ENCODE measurements at places on chromosomes 1 and 21.
A peak's percentile ranks its signal among the peaks of the same experiment; 100 is the strongest.

DNA sequence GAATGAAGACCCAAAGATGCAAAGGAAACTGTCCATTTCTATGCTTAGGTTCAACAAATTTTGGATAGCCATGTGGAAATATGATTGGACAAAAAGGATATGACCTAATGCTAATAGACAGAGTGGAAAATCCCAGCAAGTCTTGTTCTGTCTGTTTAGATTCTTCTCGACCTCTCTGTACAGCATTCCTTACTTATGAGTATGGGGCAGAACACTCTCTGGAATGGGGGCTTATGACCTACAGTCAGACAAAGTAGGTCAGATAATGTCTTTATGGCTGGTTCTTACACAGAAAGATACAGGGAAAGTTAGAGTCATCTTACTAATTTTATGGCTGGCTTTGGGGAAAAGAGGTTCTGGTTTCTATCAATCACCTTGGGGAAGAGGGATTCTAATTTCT lies 2.8 kb downstream of the GCSAML start:
- no peak for DNase-seq

GRCh38 chr1:181779343-181779742 lies 282.2 kb downstream of the ZNF648 start:
- no peak for DNase-seq

DNA sequence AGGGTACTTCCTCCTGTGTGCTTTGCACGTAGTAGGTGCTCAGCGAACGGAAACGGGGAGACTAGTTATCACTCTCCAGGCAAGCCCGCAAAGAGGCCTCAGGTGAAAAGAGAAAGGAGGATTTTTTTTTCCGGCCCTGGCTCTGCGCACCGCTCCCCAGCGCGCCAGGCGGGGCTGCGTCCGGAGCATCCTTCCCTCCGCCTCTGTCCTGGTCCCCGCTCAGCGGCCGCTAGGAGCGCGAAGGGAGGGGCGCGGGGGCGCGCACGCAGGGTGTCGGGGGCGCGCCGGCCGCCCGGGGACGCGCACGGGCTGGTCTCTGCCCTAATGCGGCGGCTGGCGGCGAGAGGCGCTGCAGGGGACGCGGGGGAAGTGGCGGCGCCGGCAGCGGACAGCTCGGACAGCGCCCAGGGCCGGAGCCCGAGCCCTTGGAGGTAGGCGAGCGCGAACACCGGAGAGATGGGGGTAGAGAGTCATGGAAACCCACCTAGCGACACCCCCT lies 42.3 kb upstream of the NFASC start:
- peak; percentile 88 for DNase-seq

GRCh38 chr1:119332622-119333021 lies 36.0 kb upstream of the HAO2 start:
- DNase-seq, result no peak

- DNase-seq, result no peak
Observed at GRCh38 chr21:29343519-29343918, 44.8 kb downstream of the BACH1 start.

DNA sequence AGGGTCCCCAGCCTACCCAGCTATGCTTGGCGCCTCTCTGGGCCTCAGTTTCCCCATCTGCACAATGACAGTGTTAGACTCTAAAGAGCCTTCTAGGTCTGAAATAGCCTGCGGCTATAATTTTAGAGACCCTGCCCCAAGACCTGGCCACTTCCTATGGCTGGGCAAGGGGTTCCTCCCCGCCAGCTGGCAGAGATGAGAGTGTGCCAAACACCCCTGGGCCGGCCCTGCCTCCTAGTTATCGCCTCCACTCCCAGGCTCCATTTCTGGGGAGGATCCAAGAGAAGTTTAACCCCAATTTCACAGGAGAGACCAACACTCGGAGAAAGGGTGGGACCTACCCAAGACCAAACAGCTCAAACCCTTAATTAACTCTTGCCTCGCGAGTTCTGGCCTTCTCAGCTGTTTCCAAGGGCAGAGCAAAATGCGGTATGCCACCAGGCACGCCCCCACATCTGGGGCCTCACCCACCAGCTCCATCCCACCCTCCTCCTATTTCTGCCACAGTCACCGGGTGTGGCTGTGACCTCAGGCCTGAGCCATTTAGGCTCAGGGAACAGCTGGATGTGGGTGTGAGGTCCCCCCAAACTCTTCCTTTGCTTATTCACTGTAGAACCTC lies 35.7 kb downstream of the TTC39A start:
- no peak for DNase-seq

DNA sequence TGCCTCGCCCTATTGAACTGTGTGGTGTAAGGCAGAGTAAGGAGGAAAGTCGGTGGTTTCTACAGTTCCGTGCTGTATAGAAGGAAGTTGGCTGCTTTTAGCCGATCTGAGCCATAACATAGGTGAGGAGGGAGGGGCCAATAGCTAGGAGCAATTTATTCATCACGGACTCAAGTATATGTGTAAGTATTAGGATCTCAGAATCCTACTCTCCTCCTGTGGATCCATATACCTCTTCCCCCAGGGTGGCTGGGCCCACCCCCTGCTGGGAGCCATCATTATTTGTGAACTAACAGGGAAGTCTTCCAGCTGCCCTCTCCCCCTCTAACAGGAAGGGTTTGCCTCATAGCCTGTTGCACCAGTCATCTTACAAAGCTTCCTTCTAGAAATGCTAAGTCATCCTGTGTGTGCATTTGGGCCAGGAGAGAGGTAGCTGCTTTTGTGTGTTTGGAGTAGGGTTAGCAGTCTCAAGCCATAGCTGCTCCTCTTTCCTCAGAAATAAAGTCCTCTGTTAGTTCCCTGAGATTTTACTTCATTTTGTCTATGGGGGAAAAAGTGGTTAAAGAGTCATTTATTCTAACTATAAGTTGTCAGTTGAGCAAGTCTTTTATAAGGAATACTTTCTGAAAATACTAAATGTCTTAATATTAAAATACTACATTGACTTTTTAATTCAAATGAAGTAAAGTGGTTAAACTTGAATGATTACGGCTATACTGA lies 14.9 kb upstream of the CENPS start:
- no peak for DNase-seq

DNA sequence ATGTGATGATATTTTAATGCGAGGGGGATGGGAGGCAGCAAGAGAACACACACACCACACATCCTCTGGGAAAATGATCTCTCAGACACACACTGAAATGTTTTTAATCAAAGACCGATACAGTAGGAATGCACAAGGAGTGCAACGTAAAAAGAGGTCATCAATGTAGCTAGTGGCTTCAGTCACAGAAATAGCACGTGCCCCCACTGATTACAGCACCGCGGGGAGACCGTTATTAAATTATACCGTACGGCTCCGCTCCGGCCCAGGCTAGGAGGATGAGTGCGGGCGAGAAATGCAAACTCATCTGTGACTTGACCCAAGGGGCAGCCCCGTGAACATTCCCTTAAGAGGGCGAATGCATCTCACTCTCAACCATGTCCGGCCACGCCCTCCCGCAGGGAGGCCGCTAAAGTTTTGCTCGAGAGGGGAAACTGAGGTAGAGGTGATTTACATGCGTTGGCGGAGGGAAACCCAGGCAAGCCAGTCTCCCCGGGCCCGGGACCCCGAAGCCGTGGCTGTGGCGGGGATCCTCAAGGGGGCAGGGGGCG lies 552 bp downstream of the UBR4 start:
- no peak for DNase-seq

- no peak for DNase-seq
Observed at GRCh38 chr1:147630447-147630846, 39.9 kb downstream of the ACP6 start.

- no peak for DNase-seq
Observed at GRCh38 chr1:192224396-192224795, 66.1 kb downstream of the RGS18 start.

- no peak for DNase-seq
Observed at GRCh38 chr1:151504252-151504651, 6.9 kb upstream of the CGN start.

- DNase-seq, result no peak
Observed at GRCh38 chr1:189986516-189986915, 491.1 kb downstream of the BRINP3 start.

DNA sequence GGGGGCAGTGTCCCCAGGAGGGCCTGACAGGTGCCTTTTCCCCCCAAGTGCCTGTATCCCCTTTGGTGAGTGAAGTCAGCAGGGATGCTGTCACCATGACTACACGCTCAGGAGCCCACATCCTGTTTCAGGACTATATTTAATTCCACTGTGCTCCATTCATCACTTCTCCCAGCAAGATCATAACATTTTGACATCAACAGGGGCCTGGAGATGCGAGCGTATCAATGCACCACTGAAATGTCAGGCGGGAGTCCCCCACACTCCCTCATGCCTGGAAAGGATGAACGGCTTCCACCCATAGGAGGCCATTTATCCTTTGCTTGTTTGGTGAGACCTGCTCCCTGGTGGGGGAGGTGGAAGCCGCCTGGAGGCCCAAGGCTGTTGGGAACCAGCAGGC lies 119.1 kb downstream of the PTPRU start:
- DNase-seq, result no peak

- no peak for DNase-seq
Observed at GRCh38 chr1:203202431-203203245, 16.1 kb upstream of the CHI3L1 start.

- no peak for DNase-seq
Observed at GRCh38 chr1:247185667-247186066, 13.8 kb upstream of the ZNF124 start.

DNA sequence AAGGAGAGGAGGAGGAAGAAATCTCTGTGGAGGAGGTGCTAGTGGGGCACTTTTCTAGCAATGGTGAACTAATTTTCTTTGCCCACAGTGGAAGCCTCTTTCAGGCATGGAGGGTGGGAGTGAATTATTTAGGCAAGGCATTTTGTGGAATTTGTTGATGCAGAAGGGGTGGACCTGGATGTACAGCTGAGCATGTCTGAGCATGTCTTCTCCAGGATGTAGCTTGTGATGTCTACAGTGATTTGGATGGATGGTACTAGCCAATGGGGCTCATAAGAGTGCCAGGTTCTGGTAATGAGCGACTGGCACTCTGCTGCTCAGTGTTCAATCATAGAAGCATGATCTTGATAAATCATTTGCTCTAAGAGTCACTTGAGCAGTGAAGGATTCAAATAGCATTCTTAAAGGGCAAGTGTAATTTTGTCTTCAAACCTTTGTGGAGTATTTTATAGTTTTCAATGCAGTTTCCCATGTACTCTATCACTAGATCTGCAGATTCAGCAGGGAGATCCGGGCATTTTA lies 153.9 kb upstream of the LMO4 start:
- DNase-seq, result no peak

DNA sequence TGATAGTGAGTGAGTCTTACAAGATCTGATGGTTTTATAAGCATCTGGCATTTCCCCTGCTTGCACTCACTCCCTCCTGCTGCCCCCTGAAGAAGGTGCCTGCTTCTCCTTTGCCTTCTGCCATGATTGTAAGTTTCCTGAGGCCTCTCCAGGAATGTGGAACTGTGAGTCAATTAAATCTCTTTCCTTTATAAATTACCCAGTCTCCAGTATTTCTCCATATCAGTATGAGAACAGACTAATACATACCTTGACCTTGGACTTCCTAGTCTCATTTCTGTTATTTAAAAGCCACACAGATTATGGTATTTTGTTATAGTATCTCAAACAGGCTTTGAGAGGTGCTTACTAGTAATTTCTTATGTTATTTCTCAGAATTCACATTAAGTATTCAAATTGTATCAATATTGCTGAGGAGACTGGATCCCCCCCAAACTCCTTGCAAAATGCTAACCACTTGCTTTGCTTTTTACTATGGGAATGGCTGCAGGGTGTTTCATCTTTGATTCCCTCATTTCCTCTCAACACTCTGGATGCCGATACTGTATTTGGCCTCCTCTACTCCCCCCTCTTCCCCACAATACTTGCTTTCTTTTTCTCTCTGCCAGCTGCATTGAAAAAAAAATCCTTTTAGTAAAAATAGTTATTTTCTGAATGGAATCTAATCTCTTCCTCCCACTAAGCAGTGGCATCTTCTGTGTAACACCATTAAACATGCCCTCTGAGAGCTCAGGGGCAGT lies 96.9 kb upstream of the WLS start:
- no peak for DNase-seq

DNA sequence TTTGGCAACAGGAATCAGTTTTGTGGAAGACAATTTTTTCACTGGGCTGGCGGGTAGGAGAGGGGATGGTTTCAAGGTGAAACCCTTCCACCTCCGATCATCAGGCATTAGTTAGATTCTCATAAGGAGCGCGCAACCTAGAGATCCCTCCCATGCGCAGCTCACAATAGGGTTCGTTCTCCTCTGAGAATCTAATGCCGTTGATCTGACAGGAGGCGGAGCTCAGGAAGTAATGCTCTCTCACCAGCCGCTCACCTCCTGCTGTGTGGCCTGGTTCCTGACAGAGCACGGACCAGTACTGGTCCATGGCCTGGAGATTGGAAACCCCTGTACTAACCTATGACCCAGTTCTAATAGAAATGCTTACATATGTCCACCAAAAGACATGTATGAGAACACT lies 96.6 kb upstream of the KIAA1614 start:
- DNase-seq, result no peak

DNA sequence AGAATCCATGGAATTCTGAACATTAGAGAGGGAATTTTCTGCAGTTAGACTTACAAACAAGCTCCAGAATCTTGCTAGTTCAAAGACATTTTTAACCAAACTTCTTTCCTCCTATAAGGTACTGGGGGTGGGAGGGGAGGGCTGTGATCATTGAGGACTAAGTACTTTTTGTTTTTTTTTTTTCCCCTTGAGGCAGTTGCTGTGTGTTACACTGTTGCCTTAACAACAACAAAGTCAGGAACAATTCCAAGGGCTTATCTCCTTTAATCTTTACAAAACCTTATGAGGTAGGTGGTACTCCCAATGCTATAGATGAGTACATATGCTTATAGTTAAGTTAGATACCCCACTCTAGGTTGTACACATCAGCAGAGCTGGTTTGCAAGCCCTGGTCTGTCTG lies 62.9 kb downstream of the PPP1R12B start:
- DNase-seq, result no peak

DNA sequence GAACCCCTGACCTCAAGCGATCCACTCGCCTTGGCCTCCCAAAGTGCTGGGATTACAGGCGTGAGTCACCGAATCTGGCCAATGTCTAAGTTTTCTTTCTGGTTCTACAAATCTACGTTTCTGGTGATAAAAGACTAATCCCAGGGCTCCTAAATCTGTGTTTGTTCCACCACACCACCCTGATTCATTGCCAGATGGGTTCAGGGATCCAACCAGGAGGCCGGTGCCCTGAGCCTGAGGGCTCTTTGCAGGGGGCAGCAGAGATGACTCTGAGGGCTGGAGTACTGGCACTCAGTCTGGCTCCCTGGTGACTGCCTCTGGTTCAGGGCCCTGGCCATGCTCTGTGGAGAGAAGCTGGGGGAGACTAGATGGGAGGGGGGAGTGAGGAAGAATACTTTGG lies 10.5 kb upstream of the OPRD1 start:
- DNase-seq, result no peak

- DNase-seq, result no peak
Observed at GRCh38 chr1:184424157-184424556, 37.3 kb downstream of the C1orf21 start.

- no peak for DNase-seq
Observed at GRCh38 chr21:27391990-27392389, 425.1 kb upstream of the ADAMTS5 start.

- no peak for DNase-seq
Observed at GRCh38 chr1:31591425-31592093, 15.2 kb downstream of the TINAGL1 start.

GRCh38 chr1:14508613-14509012 lies 89.9 kb upstream of the KAZN start:
- no peak for DNase-seq
